Hematopoietic multipotent progenitor cell treated with erythropoietin and hydrocortisone succinate and interleukin-3 and kit ligand, for 8 days (in vitro differentiated cells): ENCODE measurements at places on chromosomes 2 and 18.

DNA sequence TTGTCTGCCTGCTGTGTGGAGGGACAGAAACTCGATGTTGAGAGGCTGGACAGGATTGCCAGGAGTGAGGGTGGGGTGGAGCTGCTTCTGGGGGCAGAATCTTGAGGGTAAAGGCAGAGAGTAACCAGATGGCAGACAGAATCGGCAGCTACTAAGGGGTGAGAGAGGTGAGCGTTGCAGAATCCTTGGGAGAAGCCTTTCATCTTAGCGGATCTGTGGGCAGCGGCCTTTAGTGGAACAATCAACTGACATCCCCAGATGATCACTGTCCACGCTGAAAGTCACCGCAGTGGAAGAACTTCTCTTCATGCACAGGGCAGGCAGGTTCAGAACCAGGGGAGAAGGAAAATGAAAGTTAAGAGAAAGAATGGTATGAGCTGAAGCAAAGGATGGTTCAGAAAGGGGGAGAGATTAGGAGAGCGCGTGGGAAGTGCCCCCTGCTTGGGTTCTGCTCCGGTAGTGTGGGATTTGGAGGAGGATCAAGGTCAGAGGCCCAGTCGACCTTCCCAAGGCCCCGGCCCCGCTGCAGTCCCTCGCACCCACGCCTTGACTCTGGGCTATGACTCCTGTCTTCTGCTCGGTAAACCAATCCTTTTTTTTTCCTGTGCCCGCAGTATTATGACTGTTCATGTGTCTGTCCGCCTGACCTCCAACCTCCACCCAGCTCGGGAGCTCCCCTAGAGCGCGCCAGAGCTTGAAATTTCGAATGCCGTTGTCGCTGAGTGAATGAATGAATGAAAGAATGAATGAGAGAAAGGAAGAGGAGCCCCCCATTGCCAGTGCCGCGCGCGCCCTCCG, 584 bp downstream of the BOLA3 start:
- DNase-seq, result peak; percentile 24

- DNase-seq, result no peak
Observed at GRCh38 chr18:59150236-59150635, 10.6 kb downstream of the SEC11C start.

GRCh38 chr2:6418291-6418690, 447.4 kb downstream of the CMPK2 start:
- no peak for DNase-seq

- DNase-seq, result no peak
Observed at GRCh38 chr2:205585449-205586383, 96.6 kb upstream of the NRP2 start.

- no peak for DNase-seq
Observed at GRCh38 chr2:178855151-178855550, 47.9 kb upstream of the TTN start.

- no peak for DNase-seq
Observed at GRCh38 chr2:156573710-156574109, 137.5 kb downstream of the GPD2 start.

DNA sequence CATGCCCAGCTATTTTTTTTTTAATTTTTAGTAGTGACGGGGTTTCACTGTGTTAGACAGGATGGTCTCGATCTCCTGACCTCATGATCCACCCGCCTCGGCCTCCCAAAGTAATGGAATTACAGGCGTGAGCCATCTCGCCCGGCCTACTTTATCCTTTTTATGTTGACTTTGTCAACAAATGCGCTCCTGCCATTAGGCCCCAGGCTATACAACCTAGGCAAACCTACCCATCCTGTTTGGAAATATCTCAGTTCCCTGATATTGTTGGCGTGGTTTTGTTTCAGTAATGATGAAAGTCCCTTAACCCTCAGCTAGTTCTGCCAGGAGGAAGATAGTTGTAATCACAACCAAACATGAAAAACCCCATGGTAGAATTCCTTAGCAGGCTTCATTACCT, 249.4 kb upstream of the SOX11 start:
- DNase-seq, result no peak

DNA sequence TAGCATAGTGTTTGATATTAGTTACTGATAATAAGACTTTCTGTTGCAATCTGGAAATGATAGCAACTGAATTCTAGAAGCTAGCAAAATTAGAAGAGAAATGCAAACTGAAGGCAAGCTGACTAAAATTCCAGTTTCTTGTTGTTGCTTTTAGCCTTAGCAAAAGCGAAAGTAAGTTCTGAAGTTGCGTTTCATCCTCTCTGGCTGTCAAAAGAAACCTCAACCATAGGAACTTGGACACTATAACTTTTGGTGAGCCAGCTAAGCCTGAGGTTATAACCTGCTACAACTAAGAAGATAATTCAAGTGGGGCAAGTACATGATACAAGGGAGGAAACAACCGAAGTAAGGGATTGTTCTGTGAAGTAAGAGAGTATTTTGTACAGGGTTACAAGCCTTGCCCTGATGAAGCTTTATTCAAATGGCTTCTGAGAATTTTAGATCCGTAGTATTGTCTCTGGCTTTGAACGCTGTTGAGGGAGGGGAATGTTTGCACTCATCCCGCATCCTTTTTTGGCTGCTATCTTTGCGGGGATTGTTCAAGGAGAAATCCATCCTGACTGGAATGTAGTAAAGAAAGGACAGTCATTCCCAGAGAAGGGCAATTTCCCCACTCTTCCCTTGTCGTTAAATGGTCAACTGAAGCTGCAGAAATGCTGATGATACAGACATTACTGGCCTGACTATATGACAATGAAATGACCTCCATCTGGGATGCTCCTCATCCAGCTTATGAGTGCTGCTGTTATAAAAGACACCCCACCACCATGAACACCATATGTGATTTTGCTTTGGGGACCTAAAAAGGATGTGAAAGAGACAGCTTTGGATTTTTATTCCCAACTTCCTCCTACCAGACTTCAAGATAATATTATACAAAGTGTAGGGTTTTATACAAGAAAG, 7.0 kb upstream of the TMX3 start:
- DNase-seq, result no peak

DNA sequence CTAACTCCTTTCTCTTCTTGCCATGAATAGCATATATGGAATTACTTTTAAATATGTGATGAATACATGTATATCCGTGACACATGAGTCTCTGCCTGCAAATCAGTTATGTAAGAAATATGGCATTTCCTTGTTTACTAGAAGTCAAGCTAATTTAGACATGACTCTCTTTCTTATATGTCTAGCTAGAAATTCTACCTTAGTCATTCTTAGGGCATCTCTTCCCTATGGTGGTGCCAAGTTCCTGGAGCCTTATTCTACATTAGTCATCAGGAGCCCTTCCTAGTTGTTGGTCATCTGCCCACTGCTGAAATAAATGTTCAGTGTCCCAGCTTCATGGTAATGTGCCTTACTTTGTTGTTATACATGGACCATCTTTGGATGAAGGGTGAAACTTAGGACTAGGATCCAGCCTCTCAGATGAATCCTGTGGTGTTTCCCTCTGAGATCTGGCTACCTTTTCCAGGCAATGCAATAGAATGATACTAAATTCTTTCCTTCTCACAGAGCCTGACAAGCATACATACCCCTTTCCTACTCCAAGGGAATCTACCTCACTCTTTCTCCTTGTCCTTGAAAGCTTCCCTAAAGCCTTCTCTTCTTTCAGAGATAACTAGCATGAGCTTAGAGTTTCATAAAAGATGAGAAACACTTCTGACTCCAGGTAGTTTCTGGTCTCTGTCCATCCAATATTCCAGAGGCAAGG, 415.3 kb upstream of the VWC2L start:
- no peak for DNase-seq

- no peak for DNase-seq
Observed at GRCh38 chr18:44246001-44246400, 434.7 kb upstream of the SETBP1 start.

DNA sequence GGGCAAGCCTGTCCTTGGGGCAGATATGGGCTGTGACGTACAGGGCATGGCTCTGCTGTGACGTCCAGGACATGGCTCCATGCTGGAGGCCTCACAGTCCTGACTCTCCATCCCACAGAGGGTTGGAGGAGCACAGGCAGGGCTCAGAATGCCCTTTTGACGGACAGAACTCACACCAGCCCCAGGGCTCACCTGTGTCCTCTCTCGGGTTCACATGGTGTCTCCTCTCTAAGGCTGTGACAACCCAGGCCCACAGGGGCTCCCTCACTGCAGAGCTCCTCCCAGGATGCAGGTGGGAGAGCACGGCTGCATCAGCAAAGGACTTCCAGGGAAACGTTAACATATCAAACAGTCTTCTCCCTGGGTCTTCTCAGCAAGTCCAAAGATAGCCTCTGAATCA, 133.8 kb downstream of the EIPR1 start:
- no peak for DNase-seq

DNA sequence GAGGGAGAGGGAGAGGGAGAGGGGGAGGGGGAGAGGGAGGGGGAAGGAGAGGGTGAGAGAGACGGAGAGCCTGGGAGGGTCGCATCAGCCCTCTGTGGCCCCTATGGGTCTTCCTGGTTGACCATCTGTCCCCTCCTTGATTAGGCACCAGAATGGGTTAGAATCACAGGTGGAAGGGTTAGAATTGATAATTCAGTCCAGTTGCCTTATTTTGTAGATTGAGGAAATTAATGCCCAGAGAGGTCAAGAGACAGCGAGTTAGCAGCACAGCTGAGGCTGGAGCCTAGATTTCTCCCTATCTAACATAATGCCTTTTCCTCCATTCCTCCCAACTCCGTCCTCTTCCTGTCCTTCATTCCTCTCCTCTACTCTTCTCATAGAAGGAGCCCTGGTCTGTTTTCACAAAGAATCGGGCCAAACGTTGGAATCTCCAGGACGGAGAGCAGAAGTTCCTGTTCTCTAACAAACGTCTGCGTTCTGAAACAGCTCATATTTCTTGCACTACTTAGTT, 338 bp upstream of the THUMPD2 start:
- no peak for DNase-seq

- DNase-seq, result no peak
Observed at GRCh38 chr2:68250196-68250595, 2.1 kb downstream of the PPP3R1 start.

GRCh38 chr18:73614812-73615211, 532.8 kb downstream of the FBXO15 start:
- no peak for DNase-seq

DNA sequence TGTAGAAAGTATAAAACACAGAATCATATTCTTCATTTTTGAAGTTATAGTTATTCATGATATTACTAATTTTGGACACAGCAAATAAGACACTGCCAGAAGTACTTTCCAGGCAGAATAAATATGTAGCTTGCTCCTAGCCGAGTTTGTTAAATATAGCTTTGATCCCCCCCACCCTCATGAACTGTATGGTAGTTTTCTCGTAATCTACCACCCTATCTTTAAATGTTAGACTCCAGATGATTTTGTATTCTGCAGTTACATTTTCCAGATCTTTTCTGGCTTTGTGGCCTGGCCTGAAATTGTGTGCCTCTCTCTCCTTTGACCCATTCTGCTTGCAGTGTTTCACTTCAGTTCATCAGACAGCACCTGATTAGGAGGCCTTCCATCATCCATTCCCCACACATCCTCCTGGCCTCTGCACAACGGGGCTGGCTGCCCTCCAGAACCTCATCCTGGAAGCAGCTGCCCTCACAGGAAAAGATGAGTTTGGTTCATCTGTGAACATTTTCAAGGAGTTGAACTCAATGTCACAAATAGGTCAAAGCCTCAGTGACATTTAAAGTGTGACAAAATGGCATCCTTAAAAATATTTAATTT, 4.7 kb upstream of the KCNJ3 start:
- no peak for DNase-seq

DNA sequence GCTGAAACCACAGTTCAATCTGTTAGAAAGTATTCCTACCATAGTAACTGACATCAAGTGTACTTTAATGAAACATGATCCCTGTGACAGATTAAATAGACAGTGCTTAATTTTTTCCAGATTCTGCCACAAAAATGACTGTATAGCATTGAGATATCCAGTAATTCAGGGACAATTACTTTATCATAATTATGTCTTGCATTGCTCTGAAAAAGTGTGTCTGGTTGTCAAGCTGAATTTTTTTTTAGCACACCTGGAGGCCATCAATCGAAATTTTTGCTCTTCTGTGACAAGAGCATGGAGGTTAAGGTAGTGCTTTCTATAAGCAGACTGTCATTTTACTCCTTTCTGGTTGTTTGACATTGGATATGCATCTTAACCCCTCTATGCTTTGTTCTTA, 1083.8 kb upstream of the NRXN1 start:
- no peak for DNase-seq

- DNase-seq, result no peak
Observed at GRCh38 chr2:221676566-221677172, 104.6 kb upstream of the EPHA4 start.

DNA sequence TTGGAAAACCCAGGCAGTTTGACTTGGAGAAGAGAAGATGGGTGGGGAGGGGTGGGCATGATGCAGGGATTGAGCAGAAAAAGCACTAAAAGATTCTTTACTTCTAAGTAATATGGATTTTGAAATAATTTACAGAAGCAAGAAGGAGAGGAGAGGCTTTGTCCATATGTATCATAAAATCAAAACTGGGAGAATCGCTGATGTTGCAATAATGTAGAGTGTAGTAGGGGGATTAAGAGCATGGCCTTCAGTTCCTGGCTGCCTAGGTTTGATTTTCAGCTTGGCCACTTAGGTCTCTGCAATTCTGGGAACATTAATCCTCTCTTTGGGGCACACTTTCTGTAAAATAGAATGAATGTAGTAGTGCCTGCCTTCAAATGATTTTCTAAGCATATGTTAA, 1760.4 kb upstream of the CELF4 start:
- DNase-seq, result no peak

- no peak for DNase-seq
Observed at GRCh38 chr2:128663371-128664050, 344.8 kb upstream of the HS6ST1 start.

DNA sequence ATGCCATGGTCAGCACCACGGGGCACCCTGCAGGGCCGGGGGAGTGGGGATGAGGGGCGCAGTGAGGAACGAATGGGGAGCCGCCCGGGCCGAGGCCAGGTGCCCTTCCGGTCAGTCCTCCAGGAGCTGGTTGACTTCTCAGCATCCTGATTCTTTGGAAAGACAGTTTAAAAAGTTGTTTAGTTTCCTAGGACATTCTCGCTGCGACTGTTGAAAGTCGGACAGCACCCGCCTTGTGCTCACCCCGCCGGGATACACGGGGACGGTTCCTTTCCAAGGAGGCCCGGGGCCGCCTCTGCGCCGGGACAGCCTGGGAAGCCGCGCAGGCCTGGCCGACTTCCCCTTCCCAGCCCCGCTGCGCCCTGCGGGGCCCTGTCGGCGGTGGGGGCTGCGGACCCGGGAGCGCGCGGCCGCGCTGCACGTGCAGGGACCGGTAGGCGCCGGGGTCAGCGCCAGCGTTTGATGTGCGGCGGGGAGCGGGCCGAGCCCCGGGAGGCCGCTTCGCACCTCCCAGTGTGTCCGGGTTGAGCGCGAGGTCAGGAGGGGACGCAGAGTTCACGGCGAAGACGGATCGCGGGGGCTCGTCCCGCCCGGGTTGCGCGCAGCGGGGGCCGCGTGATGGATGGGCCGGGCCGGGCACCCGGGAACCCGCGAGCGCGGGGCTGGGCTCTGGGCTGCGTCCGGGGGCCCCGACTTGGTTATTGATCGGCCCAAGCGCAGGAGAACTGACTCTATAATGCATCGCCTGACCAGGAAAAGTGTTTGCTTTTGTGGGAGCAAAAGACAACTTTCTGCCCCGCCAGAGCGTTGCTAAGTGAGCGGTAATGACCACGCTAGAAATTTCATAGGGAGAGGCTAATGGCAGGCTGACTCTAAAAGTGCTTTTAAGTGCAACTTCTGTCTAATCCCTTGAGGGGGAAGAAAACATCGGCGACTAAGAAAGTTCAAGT, 28.0 kb upstream of the SMIM21 start:
- no peak for DNase-seq
